Activated CD4-positive, alpha-beta T cell treated with anti-CD3 and anti-CD28 coated beads for 48 hours (primary cell): ENCODE measurements at places on chromosomes 4 and X.

- DNase-seq, result no peak
Measured at GRCh38 chr4:73704314-73705055, 35.9 kb upstream of the CXCL8 start.

- no peak for DNase-seq
Measured at GRCh38 chr4:155891058-155891457, 12.4 kb upstream of the TDO2 start.

- DNase-seq, result no peak
Measured at GRCh38 chr4:62057031-62057430, 856.9 kb downstream of the ADGRL3 start.

DNA sequence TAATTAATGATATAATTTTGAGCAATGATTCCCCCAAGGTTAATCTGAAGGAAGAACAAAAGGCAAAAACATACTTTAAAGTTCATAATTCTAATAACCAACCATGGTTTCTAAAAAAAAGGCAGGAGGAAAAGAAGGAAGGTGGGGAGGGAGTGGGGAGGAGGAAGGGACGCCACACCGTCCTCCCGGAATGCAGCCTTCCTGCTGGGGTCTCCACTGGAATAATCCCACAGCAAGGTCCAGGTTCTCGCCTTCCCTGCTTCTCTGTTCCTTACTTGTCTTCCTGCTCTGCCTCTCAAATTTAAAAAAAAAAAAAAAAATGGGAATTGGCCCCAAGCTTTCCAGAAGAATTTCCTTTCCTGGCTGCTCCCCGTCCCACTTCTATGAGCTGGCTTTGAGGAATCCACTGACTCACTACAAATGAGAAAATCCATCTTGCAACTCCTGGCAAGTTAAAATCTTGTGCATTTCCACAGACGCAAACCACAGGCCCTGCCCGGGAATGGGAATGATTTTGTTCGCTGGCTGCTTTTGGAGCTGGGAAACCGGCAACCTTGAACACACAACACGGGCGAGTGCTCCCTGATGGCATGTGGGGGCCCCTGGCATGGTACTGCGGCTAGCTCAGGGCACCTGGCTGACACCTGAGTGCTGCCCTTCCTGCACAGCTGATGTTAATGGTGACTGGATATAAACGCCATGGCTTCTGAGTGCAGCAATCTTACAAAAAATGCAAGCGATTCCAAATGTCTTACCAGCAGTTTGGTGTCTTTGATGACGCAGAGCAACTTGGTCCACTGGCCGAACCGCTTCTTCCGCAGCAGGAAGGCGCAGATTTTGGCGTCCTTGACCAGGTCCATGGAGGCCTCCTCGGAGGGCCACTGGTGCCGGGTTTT lies 97.0 kb downstream of the AFAP1 start:
- no peak for DNase-seq

DNA sequence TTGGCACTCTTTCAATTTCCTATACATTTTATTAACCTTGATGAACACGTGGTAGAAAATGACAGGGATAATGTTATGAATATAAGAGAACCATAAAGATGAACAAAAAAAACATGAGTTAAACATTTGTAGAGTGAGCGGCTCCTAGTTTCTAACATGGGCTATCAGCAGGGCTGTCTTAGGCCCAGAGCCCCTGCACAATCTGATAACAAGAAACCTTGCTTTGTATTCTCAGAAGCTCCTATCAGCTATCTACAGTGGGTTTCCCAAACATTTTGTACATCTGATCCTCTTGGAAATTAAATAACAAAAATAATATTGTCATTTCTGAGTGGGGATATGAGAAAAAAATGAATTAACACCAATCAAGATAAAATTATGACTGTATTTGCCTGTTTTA lies 10.6 kb upstream of the RBPJ start:
- no peak for DNase-seq

- no peak for DNase-seq
Measured at GRCh38 chr4:58849026-58849425, 1738.8 kb upstream of the IGFBP7 start.

GRCh38 chr4:143212566-143212965 lies 27.8 kb downstream of the USP38 start:
- no peak for DNase-seq
